Activated CD4-positive, alpha-beta memory T cell treated with anti-CD3 and anti-CD28 coated beads, Interleukin-2, amount 10 ng/mL, durations not matched to agents 7 days and 5 days (primary cell): ENCODE measurements at places on chromosomes 12 and 14. TPM values are rescaled to one million over a fixed set of nuclear protein-coding genes. Genes with fewer than 3 reads are reported as not detected.

GRCh38 chr14:85413836-85414526, 116.0 kb upstream of the FLRT2 start:
- H3K4me3 ChIP-seq = no peak overlapping the region
- no peaks in the 10 kb centered on the region for H3K4me1 ChIP-seq

DNA sequence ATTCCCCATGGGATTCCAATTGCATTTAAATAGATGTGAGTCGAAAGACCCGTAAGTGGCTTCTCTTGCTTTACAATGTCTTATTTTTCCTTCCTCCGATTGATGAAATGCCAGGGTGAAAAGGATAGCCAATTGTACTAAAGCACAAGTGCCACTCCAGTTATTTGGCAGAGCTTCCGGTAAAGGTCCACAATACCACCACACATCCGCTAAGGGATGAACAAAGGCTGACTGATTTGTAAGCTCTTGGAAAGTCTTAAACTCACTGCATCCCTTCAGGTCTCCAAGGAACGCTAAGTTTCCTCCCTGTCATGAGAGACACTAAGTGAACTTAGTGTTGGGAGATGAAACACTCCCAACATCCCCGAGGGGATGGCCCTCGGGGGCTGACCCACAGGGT, 21.2 kb upstream of the RNASE1 start:
- no peak overlapping the region for H3K4me3 ChIP-seq
- peaks cover 3% of the 10 kb centered on the region for H3K4me1 ChIP-seq
- peaks cover 8% of the 10 kb centered on the region for H3K27me3 ChIP-seq
- no peaks in the 10 kb centered on the region for H3K36me3 ChIP-seq

DNA sequence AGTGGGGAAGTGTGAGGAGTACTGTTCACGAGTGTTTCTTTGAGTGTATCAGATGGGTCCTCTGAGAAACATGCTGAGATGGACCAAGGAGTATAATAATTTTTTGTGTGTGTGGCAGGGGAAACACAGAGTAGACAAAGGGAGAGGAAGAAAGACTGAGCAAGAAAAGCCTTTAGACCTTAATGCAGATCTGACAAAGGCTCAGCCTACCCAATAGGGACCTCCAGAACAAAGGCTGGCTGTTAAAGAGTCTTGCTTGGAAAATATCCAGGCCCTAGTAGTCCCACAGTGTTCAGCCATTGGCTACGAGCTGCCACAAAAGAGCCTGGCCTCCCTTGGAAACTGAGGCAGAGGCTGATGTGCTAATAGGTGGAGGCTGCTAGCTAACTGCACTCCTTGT, 13.5 kb downstream of the COQ5 start:
- no peak overlapping the region for H3K27ac ChIP-seq
- no peaks in the 10 kb centered on the region for H3K27me3 ChIP-seq
- no peak overlapping the region for H3K4me3 ChIP-seq
- H3K36me3 ChIP-seq = peaks cover 26% of the 10 kb centered on the region
- no peak for DNase-seq

DNA sequence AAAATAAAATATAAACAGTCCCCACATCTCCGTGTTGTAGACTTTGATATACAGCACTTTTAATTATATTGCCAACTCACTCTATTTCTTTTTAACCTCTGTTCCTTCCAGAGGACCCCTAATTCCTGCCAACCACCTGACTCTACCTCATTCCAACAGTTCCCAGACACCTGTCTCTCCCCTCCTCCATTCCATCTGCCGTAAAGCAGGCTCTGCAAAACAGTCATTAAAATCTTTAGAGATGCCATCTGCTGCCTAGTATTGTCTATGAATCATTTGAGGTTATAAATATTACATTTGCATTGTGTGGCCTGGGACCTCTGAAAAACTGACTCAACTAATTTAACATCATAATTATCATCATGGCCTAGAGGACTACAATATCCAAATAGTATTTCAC, 148.8 kb upstream of the DCN start:
- DNase-seq = no peak
- H3K36me3 ChIP-seq = no peaks in the 10 kb centered on the region
- H3K4me1 ChIP-seq = no peaks in the 10 kb centered on the region

DNA sequence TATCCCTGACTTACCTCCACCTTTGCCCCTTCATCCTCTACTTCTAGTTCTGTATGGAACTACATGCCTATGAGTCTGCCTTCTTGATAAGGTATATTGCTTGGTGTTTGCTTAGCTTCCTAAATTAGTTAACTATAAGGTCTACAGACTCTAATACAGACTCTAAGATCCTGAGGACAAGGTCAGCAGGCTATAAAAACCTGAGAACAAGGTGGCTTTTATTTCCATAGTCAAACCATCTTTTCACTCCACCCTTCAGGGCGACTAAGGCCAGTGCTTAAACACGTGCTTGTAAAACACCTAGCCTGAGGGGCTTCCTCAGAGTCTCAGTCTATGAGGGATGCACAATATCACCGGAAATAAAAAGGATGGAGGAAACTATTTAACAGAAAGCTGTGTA, 36.1 kb upstream of the COL2A1 start:
- no peak overlapping the region for H3K27ac ChIP-seq
- H3K4me1 ChIP-seq = peaks cover 6% of the 10 kb centered on the region
- peaks cover 24% of the 10 kb centered on the region for H3K36me3 ChIP-seq
- DNase-seq = no peak
- H3K27me3 ChIP-seq = no peaks in the 10 kb centered on the region

DNA sequence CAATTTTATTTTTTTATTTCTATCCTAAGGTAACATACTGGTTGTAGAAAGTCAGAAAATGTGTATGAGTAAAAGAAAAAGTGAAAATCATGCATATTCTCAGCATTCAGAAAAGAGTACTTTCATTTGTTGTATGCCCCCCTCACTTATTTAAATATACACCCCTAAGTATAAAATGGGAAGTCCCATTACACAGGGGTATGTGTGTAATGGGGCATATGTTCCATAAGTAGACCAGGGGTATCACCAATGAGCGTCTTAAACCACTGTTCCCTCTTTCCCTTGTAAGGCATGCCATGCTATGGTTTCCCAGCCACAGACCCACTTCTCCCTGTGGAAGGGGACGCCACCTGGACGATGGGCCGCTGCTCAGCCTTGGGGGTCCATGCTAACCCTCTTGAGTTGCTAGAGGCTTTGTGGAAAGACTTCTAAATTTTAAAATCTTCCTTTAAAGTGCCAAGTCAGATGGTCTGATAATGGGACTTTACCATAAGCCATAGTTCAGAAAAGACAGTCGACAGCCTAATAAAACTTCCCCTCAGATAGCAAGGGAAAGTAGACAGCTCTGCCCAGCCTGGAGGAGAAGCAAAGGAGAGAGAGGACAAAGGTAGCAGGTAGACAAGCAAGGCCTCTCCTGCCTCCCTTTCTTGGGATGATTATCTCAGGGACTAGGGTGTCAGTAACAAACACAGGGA, 118.2 kb downstream of the ZFP36L1 start:
- no peak overlapping the region for H3K27ac ChIP-seq
- no peaks in the 10 kb centered on the region for H3K27me3 ChIP-seq
- H3K4me1 ChIP-seq = peaks cover 5% of the 10 kb centered on the region

GRCh38 chr14:36625436-36625835, 36.2 kb upstream of the PAX9 start:
- no peak for DNase-seq
- no peak overlapping the region for H3K4me3 ChIP-seq
- H3K27ac ChIP-seq = no peak overlapping the region

DNA sequence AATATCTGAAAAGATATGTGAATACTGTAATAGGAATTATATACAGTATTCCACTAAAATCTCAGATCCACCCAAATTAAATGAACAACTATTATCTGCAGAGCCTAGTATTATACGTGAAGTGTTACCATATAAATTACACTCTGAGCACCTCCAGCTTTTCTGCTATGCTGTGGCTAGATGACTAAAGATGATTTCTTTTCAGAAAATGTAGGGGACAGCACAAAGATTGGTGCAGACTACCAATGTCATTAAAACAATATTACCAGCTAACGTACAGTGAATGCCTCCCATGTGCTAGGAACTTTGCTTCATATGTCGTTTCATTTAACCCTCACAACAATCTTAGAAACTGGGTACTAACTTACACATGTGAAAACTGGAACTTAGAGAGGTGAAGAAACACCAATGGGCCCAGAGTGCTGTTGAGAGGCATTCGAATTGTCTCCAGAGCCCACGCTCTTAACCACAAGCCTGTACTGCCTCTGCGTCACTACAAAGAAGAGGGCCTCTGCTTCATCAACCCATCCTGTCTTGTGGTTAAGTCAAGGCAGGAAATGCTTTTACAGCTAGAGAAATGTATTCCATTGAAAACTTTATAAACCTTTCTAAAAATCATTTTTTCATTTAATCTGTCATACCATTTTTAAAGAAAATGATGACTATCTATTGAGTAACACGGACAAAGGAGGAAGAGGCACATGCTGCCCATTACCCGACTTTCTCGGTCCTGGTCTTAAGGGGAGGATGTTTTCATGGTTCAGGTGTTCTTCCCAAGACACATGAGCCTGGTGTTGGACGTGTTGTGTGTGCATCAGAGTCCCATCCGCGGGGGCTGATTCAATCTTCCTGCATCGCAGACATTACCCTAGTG, 1.3 kb downstream of the GPR65 start:
- peak overlapping the region; percentile 79 for H3K4me3 ChIP-seq
- peaks cover 40% of the 10 kb centered on the region for H3K36me3 ChIP-seq
- peaks cover 60% of the 10 kb centered on the region for H3K4me1 ChIP-seq

DNA sequence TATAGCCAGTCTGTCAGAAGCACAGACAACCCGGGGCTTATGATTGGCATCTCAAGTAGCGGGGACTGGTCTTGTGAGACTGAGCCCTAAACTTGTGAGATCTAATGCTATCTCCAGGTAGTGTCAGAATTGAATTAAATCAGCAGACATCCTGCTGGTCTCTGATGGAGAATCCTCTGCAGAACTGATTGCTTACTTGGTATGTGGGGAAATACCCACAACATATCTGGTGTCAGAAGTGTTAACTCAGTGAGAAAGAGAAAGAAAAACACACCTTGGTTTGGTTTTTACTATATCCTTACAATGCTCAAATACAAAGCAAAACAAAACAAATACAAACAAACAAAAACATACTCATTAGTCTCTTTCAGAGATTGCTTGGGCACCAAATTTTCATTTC, 10.0 kb downstream of the SEL1L start:
- no peak overlapping the region for H3K27ac ChIP-seq
- no peaks in the 10 kb centered on the region for H3K27me3 ChIP-seq
- H3K4me1 ChIP-seq = peaks cover 38% of the 10 kb centered on the region
- DNase-seq = no peak

- no peak overlapping the region for H3K27ac ChIP-seq
- peaks cover 5% of the 10 kb centered on the region for H3K27me3 ChIP-seq
- DNase-seq = no peak
- H3K36me3 ChIP-seq = no peaks in the 10 kb centered on the region
- H3K4me1 ChIP-seq = no peaks in the 10 kb centered on the region
- H3K4me3 ChIP-seq = no peak overlapping the region
Observed at GRCh38 chr14:102293781-102294180, 11.2 kb downstream of the MOK start.

GRCh38 chr12:115895247-115895646, 382.2 kb downstream of the MED13L start:
- H3K4me1 ChIP-seq = no peaks in the 10 kb centered on the region
- no peak for DNase-seq
- H3K4me3 ChIP-seq = no peak overlapping the region
- no peaks in the 10 kb centered on the region for H3K36me3 ChIP-seq
- H3K27me3 ChIP-seq = no peaks in the 10 kb centered on the region
- no peak overlapping the region for H3K27ac ChIP-seq

Gene GLT1D1
- not detected for total RNA-seq

DNA sequence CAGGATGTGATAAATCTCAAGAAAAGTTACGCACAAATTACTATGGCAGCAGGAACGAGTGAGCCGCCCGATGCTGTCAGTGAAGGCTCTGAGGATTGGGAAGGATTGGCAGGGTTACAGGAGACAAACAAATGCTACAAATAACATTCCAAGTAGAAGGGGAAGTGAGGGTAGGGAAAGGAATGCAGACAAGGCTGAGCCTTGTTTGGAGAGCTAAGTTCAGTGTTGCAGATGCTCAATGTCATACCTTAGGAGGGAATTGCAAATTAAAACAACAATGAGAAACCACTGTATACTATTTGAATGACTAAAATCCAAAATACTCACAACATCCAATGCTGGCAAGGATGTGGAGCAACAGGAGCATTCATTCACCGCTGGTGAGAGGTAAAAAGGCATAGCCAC, 1.3 kb downstream of the CLEC9A start:
- no peak overlapping the region for H3K27ac ChIP-seq
- H3K4me3 ChIP-seq = no peak overlapping the region
- H3K27me3 ChIP-seq = peaks cover 14% of the 10 kb centered on the region
- no peak for DNase-seq
- no peaks in the 10 kb centered on the region for H3K4me1 ChIP-seq

- no peak overlapping the region for H3K4me3 ChIP-seq
- H3K27me3 ChIP-seq = no peaks in the 10 kb centered on the region
- peaks cover 48% of the 10 kb centered on the region for H3K4me1 ChIP-seq
Observed at GRCh38 chr12:68821357-68822188, 13.6 kb downstream of the MDM2 start.

DNA sequence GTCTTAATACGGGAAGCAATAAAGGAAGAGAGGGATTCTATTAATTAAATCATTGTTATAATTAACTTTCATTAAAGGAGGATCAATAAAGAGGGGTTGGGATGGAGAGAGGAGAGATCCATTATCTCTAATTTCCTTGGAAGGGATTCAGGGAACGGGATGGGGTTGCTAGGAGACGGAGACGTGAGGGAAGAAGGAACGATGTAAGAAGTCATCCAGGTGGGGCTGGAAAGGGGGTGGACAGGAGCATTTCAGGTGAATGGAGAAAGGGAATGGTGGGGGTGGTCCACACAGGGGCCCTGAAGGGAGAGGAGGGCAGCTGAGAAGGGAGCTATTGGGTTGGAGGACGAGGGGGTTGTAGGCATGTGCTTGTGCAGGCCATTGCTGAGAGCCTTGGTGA, 17.2 kb downstream of the CALCOCO1 start:
- no peaks in the 10 kb centered on the region for H3K36me3 ChIP-seq
- DNase-seq = no peak
- H3K27ac ChIP-seq = no peak overlapping the region

GRCh38 chr12:3532931-3533702, 42.1 kb downstream of the PRMT8 start:
- no peaks in the 10 kb centered on the region for H3K36me3 ChIP-seq
- no peak for DNase-seq
- H3K27ac ChIP-seq = no peak overlapping the region
- H3K4me1 ChIP-seq = no peaks in the 10 kb centered on the region
- H3K4me3 ChIP-seq = no peak overlapping the region

- H3K27ac ChIP-seq = no peak overlapping the region
- no peaks in the 10 kb centered on the region for H3K36me3 ChIP-seq
- H3K4me3 ChIP-seq = no peak overlapping the region
- DNase-seq = no peak
Observed at GRCh38 chr14:54709444-54709843, 142.5 kb downstream of the SAMD4A start.

Gene DLGAP5
- total RNA-seq = 89.7 TPM
